ENCODE measurements at places on chromosomes 4 and X.

DNA sequence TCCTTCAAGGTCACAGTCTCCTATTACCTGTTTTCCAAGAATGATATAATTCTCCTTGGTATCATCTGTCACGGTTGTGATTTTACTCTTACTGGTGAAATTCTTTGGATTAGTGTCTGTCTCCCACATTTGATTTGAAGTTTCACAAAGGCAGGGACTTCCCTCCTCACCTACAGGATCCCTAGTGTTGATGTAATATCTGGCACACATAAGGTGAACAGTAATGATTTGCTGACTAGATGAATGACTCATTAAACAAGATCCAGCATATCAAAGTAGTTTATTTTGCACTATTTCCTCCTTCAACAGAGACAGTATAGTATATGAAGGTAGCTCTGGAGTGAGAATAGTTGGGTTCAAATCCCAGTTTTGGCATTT is 135.3 kb upstream of the IL1RAPL2 start:
- no peak for DNase-seq

DNA sequence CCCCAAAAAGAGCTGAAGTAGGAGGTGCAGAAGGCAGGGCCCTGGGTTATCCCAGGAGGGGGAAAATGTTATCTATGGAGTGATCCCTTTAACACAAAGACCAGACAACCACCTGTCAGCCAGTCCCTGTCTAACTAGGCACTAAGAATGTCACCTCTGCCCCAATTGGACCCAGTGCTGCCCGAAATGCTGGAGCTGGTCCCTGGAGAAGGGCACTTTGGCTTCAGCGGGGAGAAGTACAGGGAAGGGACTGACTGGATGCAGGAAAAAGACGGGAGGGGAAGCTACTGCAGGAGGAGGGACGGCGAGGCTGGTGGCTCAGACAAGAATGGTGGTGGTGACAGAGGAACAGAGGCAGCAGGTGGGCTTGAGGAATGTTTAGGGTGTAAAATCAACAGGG is 17.3 kb downstream of the PHKA2 start:
- no peak for DNase-seq

DNA sequence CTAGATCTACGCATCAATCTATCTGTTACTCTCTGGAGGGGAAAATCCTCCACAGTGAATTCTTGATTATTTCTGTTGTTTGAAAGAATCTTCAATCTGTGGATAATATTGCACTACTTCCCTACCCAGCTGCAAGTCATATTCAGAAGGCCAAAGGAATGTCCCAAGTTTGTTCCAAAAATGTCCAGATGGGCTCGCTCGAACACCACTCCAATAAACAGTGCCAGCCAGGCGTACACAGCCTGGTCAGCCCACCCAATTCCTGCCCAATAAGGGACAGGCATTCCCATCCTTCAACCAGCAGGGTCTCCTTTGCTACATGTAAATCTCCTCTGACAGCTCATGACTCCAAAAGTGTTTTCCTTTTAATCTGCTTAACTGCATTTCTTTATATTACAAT is 80.7 kb upstream of the GPM6B start:
- DNase-seq: no peak

DNA sequence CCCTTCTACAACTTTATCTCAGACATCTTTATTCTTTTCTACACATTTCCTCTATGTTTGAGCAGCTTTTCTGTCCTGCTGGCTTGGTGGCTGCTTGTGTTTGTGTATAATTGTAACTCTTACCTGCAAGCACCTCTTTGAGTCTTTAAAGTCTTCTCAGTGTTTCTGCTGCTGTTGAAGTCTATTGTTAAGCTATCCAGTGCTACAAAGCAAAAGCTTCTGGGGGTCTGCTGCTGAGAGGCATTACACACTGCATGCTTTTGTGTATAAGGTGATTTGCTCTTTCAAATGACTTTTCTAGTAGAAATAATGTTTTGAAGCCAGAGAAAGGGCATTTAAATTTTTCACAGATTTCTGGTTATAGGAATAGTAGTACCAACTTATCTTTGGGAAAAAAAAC is 241.8 kb downstream of the DTHD1 start:
- no peak for DNase-seq

- DNase-seq: no peak
Measured at GRCh38 chrX:2635342-2635741, 55.8 kb upstream of the CD99 start.

All from NB4 (cell line).